SIG-M5 (cell line): ENCODE measurements at places on chromosomes 2 and 18.

- DNase-seq = no peak
These were observed 112.0 kb downstream of the GULP1 start for GRCh38 chr2:188403676-188404075.

GRCh38 chr2:41160439-41160838 lies 708.5 kb upstream of the SLC8A1 start:
- no peak for DNase-seq

DNA sequence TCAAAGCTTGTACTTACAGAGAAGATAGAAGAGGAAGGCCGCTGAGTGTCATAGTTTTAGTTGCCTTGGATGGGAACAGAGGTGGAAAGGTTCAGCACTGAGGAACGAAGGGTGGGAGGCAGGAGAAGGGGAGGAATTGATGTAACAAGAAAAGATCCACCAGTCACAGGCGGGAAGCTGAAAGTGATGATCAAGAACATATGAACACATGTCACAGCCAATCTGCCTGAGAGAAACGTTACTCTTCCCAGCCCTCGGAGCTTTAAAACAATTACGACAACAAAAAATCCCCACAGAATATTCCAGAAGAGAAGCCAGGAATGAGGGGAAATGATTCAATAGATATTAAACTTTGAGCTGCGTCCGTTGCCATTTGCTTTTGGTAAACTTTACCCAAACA lies 87.1 kb downstream of the TSHZ1 start:
- no peak for DNase-seq

DNA sequence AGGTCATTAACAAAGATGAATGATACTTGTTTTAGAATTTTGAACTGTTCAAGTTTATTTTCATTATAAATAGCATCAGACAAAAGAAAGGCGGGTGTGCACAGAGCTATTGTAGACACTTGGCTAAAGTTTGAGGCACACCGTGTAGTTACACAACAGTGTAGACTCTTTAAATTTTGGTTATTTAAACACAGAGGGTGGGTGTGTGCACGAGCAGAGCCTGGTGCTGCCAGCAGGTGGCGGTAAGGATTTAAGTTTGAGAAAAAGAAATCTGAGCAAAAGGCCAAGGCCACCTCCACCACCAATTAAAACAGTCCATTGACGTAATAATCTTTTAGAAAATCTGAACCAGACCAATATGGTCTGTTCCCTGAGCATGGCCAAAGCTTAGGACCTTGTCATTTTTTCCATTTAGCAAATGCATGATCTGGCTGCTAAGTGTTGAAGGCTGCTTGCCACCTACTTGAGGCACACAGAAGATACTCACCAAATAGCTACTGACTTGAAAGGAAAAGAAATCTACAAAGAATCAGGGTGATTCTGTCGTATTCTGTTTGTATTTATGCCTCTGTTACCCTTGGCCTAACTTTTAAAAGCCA lies 14.3 kb downstream of the COPS7B start:
- no peak for DNase-seq

GRCh38 chr2:122988395-122989221 lies 1036.5 kb upstream of the CNTNAP5 start:
- DNase-seq = no peak

DNA sequence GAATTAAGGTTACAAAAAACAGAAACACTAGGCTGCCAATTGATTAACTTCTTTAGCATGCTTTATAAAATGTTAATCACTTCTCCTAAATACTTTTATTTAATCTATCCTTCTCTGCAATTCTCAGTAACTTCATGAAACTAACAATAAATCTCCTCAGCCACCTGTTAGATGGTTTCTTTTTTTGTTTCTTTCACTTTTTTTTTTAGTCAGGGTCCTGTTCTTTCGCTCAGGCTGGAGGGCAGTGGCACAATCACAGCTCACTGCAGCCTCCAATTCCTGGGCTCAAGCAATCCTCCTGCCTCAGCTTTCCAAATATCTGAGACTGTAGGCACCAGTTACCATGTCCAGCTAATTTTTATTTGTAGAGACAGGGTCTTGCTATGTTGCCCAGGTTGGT lies 213.4 kb upstream of the STK17B start:
- no peak for DNase-seq

GRCh38 chr2:160582490-160583145 lies 89.0 kb upstream of the RBMS1 start:
- DNase-seq = no peak

GRCh38 chr2:175136334-175137215 lies 31.4 kb downstream of the ATF2 start:
- no peak for DNase-seq

GRCh38 chr2:185610301-185610700 lies 128.3 kb upstream of the FSIP2 start:
- DNase-seq = no peak

GRCh38 chr2:169900686-169901085 lies 73.4 kb downstream of the UBR3 start:
- DNase-seq = no peak

DNA sequence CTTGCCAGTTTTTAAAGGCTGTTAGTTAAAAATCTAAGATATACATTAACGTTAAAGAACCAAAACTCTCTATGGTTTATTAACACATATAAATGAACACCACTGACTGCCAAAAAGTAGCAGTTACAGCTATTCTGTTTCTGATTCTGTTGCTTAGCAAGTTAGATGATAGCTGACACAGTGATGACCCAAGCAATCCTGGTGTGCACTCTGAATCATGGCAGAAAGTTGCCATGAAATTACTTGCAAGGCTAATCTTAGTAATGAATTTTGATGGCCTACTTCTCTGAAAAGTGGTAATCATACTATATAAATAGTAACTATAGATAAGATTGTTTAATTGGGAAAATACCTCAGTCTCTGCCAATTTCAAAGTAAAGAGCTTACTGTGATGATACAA lies 57.7 kb downstream of the ROCK2 start:
- DNase-seq = no peak

GRCh38 chr2:189305291-189305943 lies 125.9 kb upstream of the COL5A2 start:
- no peak for DNase-seq

- no peak for DNase-seq
These were observed 50.0 kb upstream of the ACYP2 start for GRCh38 chr2:54065411-54065810.

- DNase-seq = no peak
These were observed 151.0 kb downstream of the CCBE1 start for GRCh38 chr18:59546188-59546587.

DNA sequence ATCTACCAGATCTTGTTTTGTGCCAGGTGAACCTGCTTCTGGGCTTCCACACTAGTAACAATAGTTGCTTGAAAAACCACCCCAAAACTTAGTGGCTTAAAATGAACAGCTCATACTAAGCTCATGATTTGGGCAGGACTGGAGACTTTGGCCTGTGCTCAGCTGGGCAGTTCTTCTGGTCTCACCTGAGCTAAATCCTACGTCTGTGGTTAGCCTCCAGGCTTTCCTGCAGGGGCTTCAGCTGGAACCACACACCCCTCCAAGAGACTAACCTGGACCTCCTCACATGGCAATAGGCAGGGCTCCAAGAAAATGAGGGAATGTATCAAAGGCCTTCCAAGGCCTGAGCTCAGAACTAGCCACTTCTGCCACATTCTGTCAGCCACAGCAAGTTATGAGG lies 144.1 kb downstream of the CD8B2 start:
- DNase-seq = no peak

- no peak for DNase-seq
These were observed 93.0 kb upstream of the SMAD2 start for GRCh38 chr18:48023334-48024008.

DNA sequence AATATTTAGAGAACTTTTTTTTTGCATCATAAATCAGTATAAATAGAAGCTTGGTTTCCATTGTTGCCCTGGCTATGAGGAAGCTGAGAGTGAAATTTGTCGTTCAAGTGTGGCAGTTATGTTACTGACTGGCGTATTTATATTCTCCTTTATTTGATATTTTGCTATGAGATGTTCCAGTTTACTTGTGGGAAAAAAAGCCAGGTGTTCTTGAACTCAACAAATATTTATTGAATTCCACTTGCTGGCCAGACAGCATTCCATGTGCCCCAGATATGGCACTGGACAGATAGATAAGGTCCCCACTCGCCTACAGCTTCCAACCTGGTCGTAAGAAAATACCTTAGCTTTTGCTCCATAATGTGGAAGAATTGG lies 44.7 kb downstream of the NEDD4L start:
- no peak for DNase-seq

GRCh38 chr2:163735685-163736432 lies at the start of gene FIGN:
Gene FIGN, minus strand, starts transcription at chr2:163736008. Its CDS starts 1,081 bp downstream, at chr2:163734927.
- DNase-seq = no peak

DNA sequence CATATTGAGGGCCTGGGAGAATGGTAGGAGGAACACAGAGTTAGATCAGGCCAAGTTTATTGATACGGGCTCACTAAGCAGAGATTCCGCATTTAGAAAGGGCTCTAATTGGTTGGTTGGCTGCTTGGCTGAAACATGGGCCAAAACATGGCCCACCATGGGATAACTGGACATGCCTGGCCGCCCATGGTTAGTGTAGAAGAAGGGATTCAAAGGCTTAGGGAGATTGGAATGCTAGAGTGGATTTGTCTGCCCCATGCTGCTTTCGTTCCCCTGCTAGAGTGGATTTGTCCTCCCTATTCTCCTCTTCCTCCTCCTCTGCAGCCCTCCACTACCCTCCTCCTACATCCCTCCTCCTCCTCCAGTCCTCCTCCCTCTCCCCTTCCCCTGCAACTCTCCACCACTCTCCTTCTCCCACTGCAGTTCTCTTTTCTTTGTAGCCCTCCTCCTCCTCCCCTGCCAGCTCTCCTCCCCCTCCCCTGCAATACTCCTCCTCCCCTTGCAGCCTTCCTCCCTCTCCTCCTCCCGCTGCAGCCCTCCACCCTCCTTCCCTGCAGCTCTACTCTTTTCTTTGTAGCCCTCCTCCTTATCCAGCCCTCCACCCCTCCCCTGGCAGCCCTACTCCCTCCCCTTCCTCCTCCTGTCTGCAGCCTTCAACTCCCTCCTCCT lies 17.2 kb downstream of the BOK start:
- DNase-seq = no peak

GRCh38 chr2:168730344-168730743 lies 72.1 kb upstream of the NOSTRIN start:
- DNase-seq = no peak

GRCh38 chr2:70420143-70420542 lies 118.3 kb upstream of the FAM136A start:
- DNase-seq = no peak

DNA sequence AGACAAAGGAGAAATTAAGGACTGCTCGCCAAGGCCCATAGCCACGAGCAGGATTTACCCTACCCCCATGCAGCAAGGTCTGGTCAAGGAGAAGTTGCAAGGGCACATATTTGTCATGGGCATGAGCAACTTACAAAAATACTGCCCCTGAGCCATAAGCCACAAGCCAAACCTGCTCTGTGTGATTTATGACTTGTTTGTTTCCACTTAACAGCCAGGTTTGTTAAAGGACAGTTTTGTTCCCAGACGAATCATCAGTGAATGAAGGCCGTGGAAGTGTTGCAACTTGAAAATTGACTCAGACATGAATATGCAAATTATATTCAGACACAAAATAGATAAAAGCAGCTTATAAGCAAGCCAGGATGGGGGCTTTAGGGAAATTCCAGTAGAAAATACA lies 31.3 kb upstream of the EVA1A start:
- DNase-seq = no peak

- DNase-seq = no peak
These were observed 2.4 kb downstream of the SMAD7 start for GRCh38 chr18:48948112-48949049.

GRCh38 chr2:110768591-110768990 lies 36.2 kb downstream of the ACOXL start:
- DNase-seq = no peak

DNA sequence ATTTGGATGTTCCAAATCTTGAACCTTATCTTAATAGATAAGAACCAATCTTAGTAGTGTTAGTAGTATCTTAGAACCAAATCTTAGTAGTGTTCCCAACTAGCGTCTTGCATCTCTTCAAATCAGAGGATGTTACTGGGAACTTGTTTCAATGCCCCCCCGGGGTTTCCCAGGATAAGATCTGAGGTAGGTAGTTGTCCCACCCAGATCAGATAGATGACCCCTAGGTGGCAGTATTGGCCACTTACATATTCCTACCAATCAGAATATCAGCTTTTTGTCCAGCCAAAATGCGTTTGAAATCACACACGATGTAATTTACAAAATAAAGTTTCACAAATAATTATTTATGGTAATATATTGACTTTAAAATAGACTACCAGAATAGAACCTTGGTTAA lies 314.8 kb downstream of the MBD2 start:
- DNase-seq = no peak

DNA sequence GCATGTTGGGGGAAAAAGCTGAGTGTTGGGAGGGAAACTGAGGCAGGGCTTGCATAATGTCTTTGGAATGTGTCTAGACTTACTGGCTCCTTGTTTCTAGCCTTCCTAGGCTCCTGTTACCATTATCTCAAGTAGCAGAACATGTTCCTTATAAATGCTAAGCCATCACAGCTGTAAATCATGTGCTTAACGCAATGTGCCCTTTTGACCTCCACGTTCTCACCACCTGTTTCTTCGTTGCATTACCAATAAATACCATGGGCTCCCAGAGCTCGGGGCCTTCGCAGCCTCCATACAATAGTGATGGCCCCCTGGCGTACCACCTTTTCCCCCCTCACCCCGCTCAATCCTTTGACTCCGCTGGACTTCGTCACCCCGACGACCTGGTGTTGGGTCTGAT lies 54.0 kb upstream of the CWC22 start:
- no peak for DNase-seq

DNA sequence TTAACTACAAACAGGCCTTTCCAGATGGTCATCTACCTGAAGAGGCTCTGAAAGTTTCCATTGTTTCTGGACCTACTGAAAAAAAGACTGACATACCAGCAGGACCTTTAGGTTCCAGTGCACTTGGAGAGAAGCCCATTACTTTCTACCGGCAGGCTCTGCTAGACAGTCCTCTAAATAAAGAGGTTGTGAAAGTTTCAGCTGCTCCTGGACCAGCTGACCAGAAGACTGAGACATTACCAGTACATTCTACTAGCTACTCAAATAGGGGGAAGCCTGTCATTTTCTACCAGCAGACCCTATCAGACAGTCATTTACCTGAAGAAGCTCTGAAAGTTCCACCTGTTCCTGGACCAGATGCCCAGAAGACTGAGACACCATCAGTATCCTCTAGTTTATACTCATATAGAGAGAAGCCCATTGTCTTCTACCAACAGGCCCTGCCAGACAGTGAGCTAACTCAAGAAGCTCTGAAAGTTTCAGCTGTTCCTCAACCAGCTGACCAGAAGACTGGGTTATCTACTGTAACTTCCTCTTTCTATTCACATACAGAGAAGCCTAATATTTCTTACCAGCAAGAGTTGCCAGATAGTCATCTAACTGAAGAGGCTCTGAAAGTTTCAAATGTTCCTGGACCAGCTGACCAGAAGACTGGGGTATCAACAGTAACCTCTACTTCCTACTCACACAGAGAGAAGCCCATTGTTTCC lies 65.8 kb downstream of the ALMS1 start:
- no peak for DNase-seq
